Omental fat pad (tissue), 4 donors: ENCODE measurements at places on chromosomes 3 and 15. TPM values are rescaled to one million over a fixed set of nuclear protein-coding genes. Genes with fewer than 3 reads are reported as not detected.

GRCh38 chr15:69031013-69032001 lies 16.8 kb downstream of the NOX5 start:
- DNase-seq: no peak

- DNase-seq: no peak
Observed at GRCh38 chr3:99711351-99711750, 73.0 kb downstream of the COL8A1 start.

DNA sequence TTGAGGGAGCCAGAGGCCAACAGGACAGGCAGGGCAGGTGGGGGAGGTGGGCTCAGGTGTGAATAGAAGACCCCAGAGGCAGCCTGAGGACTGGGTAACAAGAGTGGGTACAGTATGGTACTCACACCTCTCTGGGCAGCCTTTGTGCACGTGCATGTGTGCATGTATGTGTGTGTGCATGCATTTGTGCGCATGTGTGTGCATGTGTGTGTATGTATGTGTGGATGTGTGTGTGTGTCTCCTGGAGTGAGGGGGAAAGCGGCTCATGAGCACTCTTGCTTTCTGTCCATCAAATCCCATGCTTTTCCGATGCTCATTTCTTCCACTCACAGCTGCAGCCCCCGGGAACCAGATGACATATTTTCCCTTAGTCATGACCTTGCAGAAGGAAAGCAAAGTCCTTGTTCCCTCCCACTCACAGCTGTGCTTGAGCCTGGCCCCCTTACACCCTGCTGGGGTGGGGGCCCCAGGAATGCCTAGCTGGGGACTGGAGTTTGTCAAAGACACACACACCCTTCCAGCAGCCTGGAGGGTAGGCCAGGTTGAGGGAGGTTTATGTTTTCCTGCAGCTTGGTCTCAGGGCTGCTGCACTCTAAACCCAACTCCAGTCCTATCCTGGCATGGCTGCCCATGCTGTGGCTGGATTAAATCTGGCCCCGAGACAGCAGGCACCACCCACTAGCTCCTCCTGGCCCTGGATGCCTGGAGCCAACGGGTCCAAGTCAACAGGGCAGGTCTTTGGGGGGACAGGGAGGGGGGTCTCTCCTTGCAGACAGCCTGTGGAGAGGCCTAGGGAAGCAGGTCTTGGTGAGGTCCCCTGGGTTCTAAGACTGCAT lies 22.5 kb downstream of the CCDC33 start:
- DNase-seq: no peak

- DNase-seq: no peak
Observed at GRCh38 chr15:47812470-47812999, 95.2 kb downstream of the SEMA6D start.

DNA sequence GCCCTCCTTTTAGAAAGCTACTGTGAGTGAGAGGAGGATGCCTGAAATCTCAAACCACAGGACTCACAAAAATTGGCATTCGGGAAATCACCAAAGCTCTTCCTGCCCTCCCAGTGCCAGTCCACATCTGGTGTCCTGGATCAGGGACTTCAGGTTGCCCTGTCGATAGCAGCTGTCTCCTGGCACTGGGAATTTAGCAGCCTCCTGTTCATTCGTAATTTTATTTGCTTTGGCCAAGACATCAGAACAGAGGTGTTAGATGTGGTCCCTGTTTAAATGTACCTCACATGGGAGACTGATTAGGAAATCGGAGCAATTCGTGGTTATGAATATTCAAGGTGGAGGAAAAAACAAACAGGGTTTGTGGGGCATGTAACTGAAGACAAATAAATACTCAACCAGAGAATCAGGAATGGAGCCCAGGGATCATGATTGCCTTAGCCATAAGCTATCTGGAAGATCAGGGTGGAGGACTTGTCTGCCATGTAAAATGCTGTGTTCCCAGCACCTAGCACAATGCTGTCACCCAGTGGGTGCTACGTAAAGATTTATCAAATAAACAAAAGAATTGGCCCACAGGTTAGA lies 265.2 kb upstream of the PROK2 start:
- DNase-seq: no peak

DNA sequence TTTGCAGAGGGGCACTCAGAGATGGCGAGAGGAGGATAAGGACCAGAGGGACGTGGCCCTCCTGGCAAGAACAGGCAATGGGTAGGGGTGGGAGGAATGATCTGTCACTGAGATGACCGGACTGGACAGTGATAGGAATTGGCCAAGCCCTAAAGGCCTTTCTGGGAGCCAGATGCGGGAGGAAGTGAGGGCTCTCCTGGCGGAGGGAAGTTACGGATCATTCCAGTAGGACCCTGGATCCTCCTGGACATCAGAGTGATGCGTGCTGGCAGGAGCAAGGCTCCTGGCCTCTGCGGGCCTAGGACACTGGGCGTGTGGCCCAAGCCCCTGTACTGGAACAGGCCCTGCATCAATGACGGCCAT lies 23.4 kb downstream of the KIF7 start:
- no peak for DNase-seq

DNA sequence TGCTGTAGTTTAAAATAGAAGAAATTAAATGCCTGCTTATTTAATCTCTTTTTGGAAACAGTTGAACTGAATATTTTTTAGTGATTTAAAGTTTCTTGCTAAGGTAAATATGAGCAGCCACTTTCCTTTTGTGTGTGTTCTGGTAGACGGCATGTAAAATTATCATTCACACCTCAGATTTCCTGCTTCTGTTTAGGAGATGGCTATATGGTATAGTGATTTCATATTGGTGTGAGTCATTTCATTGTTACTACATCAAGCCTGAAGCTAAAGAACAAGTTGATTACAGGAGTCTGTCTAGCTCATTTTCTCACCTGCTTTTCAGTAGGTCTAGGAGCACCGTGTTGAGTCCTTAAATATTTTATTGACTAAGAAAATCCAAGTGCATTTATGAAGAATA lies 2.2 kb downstream of the LRCH3 start:
- DNase-seq: no peak

Gene CD200
- 22.5 TPM for total RNA-seq

Gene CHP1
- 320 TPM for total RNA-seq

Gene CHST13
- total RNA-seq: not detected

Gene PLA2G4D
- total RNA-seq: 0.09 TPM
